ENCODE measurements at places on chromosomes 4 and X.

- DNase-seq = no peak
These were observed 55.6 kb downstream of the CYLC1 start for GRCh38 chrX:83916525-83916924.

- no peak for DNase-seq
These were observed 41.6 kb upstream of the NKRF start for GRCh38 chrX:119647552-119648420.

DNA sequence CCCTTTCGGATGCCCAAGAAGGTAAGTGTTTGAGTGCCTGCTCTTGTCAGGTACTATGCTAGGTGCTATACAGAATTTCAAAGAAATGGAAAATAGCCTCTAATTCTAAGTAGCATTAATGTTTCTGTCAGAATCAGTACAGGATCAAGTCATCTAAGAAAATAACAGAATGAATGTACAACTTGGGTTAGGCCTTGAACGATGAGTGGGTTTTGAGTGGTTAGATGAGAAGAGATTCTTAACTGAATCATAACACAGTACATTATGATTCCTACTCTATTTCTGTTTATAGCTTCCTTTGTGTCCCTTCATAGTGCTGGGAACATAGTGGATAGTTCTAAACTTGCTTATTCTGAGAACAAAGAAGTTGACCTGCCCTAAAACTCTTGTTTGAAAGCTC, 253.9 kb downstream of the GLUD2 start:
- no peak for DNase-seq

GRCh38 chr4:114495471-114495928, 103.1 kb upstream of the UGT8 start:
- DNase-seq = no peak

DNA sequence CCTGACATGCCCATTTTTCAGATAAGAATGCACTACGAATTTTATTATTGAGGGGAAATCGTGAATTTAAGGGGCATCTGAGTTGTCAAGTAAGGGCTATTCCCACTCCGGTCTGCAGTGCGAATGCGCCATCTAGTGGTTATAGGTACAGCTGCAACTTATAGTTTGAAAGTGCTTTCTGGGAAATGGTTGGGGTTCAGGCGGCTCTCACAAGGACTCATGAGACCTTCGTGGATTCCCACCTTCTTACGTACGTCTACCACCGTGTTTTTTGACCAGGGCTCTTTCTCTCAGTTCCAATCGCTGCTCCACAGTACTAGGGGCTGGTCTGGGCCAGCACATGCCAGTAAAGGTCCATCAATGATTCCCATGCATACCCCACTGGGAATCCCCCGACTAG, 12.3 kb downstream of the MSL3 start:
- DNase-seq = no peak

DNA sequence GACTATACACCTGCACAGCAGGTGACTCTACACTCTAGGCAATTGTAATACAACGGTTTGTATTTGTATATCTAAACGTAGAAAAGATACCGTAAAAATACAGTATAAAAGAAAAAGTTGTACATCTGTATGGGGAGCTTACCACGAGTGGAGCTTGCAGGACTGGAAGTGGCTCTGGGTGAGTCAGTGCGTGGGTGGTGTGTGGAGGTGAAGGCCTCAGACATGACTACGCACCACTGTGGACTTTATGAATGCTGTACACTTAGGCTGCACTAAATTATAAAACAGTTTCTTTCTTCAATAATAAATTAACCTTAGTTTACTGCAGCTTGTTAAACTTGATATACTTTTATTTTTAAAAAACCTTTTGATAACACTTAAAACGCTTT, 85.0 kb upstream of the FAT1 start:
- no peak for DNase-seq

DNA sequence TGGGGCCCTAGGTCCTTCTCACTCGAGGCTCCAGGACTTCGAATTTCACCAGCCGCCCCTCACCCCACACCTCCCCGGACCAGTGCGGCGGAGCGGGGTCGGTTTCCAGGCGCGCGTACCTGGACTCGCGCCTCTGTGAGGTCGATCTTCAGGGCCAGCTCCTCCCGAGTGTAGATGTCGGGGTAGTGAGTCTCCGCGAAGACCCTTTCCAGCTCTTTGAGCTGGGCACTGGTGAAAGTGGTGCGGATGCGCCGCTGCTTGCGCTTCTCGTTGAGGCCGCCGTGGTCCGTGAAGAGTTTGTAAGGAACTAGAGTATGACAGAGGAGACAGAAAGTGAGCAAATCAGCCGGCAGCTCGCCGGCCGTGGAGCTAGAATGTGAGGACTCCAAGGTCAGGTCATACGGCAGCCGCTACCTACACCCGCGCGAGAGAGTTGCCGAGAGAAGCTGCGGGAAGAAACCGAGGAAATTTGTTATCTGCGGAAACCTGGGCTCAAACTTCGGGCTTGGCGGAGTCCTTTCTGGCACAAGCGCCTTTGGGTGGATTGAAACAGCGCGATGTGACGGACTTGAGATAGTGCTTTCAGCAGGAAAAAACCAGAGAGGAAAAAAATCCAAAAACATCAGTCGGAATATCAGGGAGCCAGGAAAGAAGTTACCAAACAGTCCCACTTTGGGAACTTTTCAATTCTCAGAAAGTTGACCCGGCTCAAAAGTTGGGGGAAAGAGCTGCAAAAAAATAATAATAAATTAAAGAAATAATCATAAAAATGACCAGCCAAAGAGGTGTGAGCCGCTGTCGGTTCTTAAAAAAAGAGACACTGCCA, 1.1 kb downstream of the PHOX2B start:
- no peak for DNase-seq

- no peak for DNase-seq
These were observed 169.9 kb downstream of the IQCM start for GRCh38 chr4:149645790-149646189.

DNA sequence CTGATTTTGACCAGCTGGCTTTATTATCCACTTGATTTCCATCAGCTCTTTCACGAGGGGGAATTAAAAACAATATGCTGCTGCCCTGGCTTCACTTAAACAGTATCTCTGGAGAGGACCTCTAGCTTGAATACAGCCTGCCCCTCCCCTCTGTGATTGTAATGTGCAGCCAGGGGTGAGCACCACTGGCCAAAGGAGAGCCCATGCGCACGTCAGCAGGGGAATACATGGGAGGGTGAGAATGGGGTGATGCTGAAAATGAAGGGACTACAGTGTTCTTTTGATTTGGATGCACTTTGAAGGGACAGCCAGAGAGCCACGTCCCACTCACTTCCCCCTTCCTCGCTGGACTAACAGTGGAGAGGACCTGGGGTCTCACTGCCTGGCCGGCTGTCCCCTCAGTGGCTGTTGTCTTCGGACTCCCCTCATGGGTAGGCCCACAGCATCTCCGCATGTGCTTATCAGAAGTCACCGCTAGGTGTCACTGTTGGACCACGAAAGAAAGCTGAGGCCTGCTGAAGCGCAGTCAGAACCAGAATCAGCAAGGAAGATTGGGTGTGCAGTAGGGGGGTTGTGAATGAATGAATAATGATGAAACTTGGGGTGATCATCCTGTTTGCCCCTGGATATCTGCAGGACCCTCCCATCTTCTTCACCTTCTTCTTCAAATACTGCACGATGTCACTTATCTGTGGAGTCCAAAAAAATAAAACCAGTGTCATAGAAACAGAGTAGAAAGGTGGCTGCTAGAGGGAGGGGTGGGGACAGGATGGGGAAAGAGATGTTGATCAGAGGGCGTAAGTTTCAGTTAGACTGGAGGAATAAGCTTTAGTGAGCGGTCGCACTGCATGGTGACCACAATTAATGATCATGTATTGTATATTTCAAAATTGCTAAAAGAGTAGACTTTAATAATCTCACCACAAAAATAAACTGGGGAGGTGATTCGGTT, 32.8 kb downstream of the CLCN4 start:
- no peak for DNase-seq

GRCh38 chrX:71103110-71103983, 3.2 kb downstream of the CXorf65 start:
- no peak for DNase-seq

GRCh38 chr4:100790836-100791615, 273.2 kb upstream of the EMCN start:
- no peak for DNase-seq

DNA sequence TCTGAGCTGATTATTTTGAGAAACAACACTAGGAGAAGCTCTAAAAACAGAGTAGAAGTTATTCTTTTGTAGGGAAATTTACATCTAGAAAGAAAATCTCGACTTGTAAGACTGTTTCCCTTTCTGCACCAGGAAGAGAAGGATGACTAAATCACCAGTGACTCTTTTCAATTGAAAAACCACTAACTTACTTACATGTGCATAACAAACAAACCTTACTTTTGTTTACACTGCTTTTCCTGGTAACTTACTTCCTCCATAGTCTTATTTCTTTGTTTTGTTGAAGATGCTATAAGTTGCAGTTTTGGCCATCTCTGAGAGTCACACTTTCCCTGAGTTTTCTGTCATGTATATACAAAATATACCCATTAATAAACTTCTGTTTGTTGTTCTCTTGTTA, 293.6 kb upstream of the FAT4 start:
- no peak for DNase-seq

DNA sequence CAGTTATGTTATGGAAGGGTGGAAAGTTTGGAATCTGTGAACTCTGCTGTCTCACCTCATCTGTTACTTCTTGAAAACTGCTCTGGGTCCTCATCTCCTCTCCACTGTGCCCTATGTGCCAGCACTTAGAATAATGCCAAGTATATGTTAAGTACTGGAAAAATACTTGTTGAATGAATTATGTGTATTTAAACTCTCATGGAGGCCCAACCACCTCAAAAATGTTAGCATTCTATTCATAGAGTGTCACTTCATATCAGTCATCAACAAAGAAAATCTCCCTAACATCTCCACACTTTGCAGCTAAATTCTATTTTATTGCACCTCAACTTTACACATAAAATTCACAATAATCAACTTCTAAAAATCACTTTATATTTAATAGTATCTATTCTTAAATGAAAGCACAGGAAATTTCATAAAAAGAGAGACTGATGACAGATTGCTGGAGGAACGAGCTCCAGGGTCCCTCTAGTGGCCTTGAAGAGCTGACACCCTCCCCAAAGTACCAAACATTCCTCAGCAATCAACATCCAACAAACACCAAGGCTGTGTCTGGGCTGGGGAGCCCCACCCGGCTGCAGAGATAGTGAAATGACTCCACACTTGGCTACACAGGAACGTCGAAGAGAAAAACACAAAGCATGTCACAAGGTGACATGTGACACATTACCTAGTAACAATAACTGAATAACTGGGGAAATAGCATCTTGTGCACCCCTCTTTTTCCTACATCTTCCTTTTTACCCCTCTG, 45.8 kb downstream of the SLC39A8 start:
- no peak for DNase-seq

DNA sequence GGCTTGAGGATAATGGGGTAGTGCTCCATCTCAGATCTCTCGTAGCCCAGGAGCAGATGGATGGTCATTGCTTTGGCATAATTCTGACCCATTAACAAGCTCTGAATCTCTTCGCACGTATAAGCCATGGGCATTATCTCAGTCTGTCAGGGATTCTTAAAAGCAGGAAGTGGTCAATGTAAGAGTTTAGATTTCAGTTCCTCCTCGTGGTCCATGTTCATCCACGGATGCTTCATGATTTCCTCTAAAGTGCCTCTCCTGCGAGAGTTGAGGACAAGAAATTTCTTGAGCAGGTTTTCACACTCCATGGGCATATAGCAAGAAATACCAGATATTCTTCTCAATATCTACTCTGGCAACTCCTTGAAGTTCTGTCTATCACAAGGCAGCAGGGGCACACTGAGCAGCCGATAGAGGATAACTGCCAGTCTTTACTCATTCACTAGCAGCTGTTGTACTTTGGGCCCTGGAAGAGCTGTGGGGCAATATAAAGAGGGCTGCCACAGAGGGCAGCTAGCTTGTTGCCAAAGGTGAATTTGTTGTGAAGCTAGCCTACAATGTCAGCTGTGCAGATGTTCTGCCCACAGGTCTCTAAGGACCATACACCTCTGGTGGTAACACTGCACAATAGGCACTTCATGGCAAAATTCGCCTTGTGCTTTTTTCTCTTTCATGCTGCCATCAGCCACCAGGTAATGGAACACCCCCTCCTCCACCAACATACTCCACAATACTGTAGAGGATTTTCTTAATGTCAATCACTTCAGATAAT, 52.0 kb upstream of the WDR17 start:
- no peak for DNase-seq

DNA sequence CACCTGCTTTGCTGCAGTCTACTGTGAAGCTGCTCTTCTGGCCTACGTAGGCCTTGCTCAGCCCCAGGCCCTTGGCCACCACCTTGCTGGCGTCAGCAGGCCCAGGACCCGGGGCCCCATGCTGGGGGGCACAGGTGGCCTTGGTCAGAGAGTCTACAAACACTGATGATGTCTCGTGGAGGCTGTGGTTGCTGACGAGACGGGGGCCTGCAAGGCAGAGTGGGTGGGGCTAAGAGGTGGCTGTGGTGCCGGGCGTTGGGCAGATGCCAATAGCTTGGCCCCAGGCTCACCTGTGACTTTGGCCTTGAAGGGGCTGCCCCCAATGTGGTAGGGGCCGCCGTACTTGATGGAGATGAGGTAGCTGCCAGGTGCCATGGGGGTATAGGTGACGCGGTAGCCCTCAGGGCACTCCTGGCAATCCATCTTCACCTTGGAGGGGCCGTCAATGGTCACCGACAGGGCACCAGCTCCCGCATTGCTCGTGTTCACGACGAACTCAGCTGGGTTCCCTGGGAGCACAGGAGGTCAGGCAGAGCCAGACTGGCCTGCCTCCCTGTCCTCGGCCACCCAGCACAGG, 25.0 kb downstream of the FLNA start:
- no peak for DNase-seq

- no peak for DNase-seq
These were observed 183.7 kb downstream of the FBXW7 start for GRCh38 chr4:152352215-152352614.

- DNase-seq = no peak
These were observed 80.1 kb upstream of the CXCL13 start for GRCh38 chr4:77525538-77525937.

- DNase-seq = no peak
These were observed 1.7 kb downstream of the SLAIN2 start for GRCh38 chr4:48343035-48343434.

DNA sequence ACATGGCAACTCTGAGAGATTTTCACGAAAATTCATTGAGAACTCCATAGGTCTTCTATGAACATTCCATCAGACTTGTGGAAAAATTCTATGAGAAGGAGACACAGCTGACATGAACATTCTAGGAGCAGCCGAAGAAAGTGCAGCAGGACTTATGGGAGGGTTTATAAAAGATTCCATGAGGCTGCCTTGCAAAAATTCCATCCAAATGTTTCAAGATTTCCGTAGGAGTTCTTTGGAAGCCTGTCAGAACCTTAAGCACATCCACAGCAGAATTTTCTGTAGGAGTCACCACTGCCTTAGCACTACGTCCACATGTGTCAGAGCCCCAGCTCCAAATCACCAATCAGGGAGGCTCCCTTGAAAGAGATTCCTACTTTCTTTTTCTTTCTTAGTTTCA, 67.0 kb upstream of the MSX1 start:
- no peak for DNase-seq

GRCh38 chrX:114071412-114071811, 512.5 kb upstream of the HTR2C start:
- DNase-seq = no peak

Data from cortex of kidney (tissue), 1 donor.